B cell (primary cell): ENCODE measurements at places on chromosomes 11 and 22.
A peak's percentile ranks its signal among the peaks of the same experiment; 100 is the strongest.

- no peak for DNase-seq
- no peaks in the 10 kb centered on the region for H3K36me3 ChIP-seq
- H3K27ac ChIP-seq: no peak overlapping the region
- H3K4me1 ChIP-seq: peaks cover 6% of the 10 kb centered on the region
- no peak overlapping the region for H3K4me3 ChIP-seq
Measured at GRCh38 chr22:26547426-26547825, 35.2 kb upstream of the TFIP11 start.

DNA sequence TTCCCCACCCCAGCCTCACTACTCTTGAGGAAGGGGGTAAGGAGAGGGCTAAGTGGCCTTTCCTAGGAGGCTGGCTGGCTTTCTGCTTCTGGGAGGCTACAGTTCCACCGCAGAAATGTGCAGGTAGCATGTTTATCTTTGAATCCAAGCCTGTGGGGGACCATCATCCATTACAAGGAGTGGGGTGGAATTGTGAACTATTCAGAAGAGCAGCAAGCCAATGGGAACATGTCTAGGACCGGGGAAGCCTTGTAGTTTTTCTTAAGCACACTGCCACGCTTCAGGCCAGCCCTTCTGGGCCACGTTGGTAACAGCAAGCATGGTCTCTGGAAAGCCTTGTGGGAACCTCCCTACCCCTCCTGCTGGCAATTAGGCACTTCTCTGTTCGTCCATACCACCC, 100.3 kb downstream of the AMOTL1 start:
- H3K4me1 ChIP-seq: no peaks in the 10 kb centered on the region
- no peaks in the 10 kb centered on the region for H3K36me3 ChIP-seq
- H3K27me3 ChIP-seq: no peaks in the 10 kb centered on the region
- DNase-seq: no peak
- no peak overlapping the region for H3K4me3 ChIP-seq

DNA sequence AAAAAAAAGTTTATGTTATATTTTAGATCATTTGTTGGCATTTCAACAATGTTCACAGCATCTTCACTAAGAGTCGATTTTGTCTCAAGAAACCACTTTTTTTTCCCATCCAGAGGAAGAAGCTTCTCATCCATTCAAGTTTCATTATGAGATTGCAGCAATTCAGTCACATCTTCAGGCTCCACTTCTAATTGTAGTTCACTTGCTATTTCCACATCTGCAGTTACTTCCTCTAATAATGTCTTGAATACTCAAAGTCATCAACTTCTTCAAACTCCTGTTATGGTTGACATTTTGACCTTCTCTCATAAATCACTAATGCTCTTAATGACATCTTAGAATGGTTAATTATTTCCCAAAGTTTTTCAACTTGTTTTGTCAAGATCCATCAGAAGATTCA, 61.3 kb upstream of the CHORDC1 start:
- no peaks in the 10 kb centered on the region for H3K36me3 ChIP-seq
- H3K4me3 ChIP-seq: no peak overlapping the region

GRCh38 chr11:78469896-78470295, 52.3 kb upstream of the GAB2 start:
- H3K27ac ChIP-seq: peak overlapping the region; percentile 60
- H3K36me3 ChIP-seq: peaks cover 4% of the 10 kb centered on the region
- no peak overlapping the region for H3K4me3 ChIP-seq
- H3K4me1 ChIP-seq: peaks cover 24% of the 10 kb centered on the region
- no peaks in the 10 kb centered on the region for H3K27me3 ChIP-seq
- DNase-seq: peak; percentile 66

GRCh38 chr22:33573479-33573878, 346.8 kb downstream of the LARGE1 start:
- peaks cover 96% of the 10 kb centered on the region for H3K4me1 ChIP-seq
- DNase-seq: no peak
- H3K4me3 ChIP-seq: no peak overlapping the region
- no peaks in the 10 kb centered on the region for H3K36me3 ChIP-seq
- no peak overlapping the region for H3K27ac ChIP-seq

DNA sequence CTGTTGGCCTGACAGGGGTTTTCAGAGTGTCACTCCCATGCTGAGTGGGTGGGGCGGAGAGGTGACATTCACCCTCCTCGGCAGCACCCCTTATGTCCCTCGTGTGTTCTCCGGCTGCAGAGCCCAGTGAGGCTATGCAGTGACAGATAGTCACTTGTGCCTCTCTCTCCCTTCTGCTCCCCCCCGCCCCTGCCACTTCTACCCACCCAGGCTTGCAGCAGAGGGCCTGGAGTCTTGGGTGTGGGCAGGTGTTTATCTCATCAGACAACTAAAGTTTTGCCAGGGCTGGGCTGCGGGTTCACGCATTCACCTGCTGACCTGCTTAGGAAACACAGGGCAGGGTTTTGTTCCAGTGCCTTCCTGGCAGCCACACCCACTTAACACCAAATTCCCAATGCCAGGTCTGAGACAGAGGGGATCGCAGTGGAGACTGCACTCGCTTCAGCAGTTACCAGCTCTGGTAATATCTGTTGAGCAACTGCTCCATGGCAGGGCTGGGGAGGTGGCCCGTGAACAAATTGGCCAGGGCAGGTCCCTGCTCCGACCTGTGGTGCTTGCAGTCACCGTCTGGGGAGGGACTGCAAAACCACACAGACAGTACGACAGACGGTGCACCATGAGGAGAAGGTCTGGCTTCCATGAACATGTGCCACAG, 50.5 kb upstream of the ADA2 start:
- no peak overlapping the region for H3K4me3 ChIP-seq
- H3K36me3 ChIP-seq: no peaks in the 10 kb centered on the region
- H3K4me1 ChIP-seq: peaks cover 4% of the 10 kb centered on the region
- H3K27me3 ChIP-seq: no peaks in the 10 kb centered on the region
- no peak overlapping the region for H3K27ac ChIP-seq
- no peak for DNase-seq

DNA sequence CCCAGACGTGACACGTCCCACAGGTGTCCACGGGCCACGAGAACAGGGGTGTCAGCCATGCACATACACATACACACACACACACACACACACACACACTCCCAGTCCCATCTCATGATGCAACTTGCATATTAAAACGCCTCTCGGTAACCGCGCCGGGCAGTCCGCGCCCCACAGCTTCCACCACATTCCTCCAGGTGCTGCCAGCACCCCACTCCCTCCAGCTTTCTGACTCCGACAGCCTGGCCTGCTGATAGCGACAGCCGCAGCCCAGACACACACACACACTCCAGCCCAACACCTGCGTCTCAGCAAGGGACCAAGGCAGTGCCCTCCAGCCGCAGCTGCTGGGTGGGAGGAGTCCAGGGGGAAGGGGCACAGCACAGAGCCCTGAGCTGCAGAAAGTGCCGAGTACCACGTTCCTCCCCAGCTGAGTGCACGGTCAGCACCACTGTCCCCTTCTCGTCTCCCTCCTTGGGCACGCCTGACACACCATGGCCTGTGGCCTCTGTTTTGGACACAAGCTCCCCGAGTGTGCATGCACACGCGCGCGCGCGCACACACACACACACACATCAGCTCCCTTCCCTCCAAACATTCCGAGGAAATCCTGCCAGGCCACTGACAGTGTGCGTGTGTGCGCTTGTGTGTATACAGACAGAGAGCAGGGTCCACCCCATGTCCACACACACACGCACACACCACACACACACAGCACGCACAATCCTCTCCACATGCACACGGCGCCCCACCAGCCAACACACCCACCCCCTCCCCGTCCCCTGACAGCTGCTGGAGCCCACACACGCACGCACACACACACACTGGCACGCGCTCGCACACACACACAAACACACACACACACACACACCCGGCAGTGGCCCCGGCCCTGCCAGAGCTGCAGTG, 1.2 kb downstream of the ELFN2 start:
- peak; percentile 36 for DNase-seq
- peaks cover 71% of the 10 kb centered on the region for H3K27me3 ChIP-seq
- no peak overlapping the region for H3K27ac ChIP-seq
- no peaks in the 10 kb centered on the region for H3K36me3 ChIP-seq

GRCh38 chr11:77908835-77909234, 85.6 kb downstream of the INTS4 start:
- no peaks in the 10 kb centered on the region for H3K27me3 ChIP-seq
- no peak overlapping the region for H3K4me3 ChIP-seq
- H3K27ac ChIP-seq: no peak overlapping the region
- DNase-seq: no peak
- no peaks in the 10 kb centered on the region for H3K4me1 ChIP-seq
- H3K36me3 ChIP-seq: peaks cover 26% of the 10 kb centered on the region

- no peak overlapping the region for H3K4me3 ChIP-seq
- no peaks in the 10 kb centered on the region for H3K27me3 ChIP-seq
- DNase-seq: peak; percentile 67
- H3K27ac ChIP-seq: no peak overlapping the region
- H3K4me1 ChIP-seq: peaks cover 36% of the 10 kb centered on the region
- H3K36me3 ChIP-seq: no peaks in the 10 kb centered on the region
Measured at GRCh38 chr11:47152953-47153950, 23.4 kb downstream of the ARFGAP2 start.
